CD4-positive, alpha-beta T cell treated with Interferon alpha-2 for 1 hour (primary cell): ENCODE measurements at places on chromosomes 5 and 9.

- no peak for DNase-seq
These were observed 74.2 kb upstream of the FBXL7 start for GRCh38 chr5:15425766-15426165.

DNA sequence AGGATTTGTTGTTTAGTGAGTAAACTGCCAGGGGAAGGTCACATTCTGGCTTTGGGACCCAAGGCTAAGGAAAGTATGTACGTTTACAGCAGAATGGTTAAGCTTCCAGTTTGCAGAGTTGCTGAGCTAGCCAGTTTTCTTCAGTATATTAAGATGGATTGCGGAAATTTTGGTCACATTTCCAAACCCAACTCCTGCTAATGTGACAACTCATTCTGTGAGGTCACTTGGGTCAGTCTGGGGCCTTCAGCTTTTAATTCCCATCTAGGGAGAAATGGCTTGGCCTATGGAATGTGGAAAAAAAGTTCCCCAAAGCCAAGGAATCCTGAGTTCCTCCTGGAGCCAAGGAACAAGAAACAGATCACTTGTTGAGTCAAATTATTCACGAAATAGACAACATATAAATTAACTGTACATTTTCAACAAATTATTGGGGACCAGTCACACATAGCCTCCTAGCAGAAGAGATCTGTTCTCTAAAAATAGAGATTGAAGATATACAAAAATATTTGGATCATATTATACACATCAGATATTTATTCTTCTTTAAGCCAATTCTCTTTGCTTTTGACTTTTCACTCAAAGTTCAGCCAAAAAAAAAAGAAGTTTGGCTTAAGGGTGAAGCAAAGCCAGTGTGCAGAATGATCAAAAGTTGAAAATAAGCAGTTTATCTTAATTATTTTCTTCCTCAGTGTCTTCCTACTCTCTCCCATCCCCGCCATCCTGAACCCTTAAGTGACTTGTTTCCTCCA, 8.8 kb downstream of the KCNV2 start:
- DNase-seq = no peak

DNA sequence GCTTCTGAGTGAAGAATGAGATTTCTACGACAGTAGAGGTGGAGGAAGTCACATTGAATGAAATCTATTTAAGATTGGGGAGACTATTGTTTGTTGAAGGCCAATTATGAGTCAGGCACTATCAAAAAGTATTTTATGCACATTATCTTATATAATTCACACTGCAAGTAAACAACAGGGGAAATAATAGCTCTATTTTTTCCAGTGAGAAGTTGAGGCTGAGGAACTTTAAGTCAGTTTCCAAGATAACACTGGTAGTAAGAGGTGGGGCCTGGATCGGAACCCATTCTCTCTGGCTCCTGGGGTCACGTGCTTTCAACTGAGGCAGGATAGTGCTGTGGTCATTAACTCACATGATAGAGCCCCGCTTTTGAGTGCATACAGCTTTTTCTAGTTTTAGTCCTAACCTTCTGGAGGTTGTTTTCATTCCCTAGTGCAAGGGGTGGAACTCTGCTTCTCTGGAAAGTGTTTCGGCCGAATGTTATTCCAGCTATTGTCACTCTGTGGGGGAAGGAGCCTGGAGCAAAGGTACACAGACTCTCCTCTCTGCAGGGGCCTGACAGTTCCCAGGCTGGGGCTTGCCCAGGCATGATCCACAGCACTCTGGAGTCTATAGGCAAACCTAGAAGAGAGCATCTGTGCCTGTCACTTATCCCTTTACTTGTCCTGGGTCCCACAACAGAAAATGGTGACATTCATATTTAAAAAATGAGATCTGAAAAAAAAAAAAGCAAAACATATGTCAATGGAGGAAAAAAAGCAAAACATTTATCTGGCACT, 352.4 kb upstream of the ACTBL2 start:
- no peak for DNase-seq

GRCh38 chr5:32027093-32027716, 146.9 kb downstream of the GOLPH3 start:
- DNase-seq = no peak

GRCh38 chr5:168931638-168932345, 352.6 kb upstream of the PANK3 start:
- DNase-seq = no peak

DNA sequence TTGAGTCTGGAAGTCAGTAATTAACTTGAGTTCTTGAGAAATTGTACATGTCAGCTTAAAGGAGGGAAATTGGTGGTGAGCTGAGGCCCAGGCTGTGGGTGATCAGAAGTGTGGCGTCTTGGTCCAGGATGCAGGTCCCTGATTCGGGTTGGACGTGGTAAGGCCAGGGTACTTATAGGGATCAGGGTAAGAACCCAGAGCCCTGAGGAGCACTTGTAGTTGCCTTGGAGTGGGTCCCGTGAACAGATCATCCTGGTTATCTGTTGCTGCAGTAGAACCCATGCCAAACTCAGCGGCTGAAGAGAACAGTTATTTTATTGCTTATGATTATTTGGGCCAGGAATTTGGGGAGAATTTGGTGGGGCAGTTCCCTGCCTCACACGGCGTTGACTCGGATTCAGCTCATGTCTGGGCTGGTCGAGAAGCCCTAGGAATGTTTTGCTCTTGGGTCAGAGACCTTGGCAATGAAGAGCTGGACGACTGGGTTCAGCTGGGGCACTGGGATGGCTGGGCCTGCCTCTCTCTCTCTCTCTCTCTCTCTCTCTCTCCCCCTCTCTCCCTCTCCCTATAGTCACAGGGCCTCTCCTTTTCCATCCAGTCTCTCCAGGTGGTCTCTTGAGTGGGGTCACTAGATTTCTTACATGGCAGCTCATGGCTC, 73.1 kb downstream of the PDZD2 start:
- DNase-seq = no peak

DNA sequence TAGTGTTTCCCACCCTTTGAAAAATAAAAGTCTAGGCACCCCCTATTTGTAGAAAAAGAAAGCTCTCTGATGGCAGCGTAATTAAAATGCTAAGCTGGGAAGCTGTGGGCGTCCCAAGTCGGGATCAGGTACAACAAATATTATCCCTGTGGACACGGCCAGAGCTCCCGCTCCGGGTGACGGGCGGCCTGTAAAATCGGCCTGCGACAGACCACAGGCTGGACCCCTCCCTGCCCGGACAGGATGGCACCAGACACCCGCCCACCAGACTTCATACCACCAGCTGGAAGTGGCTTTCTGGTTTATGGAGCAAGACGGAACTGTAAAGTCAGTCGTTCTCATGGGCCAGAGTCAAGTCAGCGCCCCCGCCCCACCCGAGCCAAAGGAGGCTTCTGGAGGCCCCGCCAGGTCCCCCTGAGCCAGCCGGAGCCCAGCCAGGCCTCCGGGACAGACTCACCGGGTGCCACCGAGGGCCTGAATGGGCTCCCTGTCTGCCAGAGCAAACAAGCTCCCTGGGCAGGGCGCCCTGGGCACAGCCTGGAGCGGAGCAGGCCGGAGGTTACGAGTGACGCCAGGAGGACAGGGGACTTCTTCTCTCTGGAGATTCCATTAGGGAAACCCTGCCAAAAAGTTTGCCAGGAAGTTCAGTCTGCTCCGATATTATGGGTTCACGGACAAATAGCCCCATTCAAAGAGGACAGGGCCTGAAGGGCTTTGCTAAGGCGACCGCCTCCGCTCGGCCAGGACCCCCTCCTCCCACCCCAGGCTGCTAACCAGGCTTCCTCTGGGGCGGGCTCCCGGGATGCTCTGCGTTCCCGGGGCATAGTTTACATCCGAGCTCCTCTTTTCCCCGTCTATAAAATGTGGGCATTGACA, 173.7 kb downstream of the ERCC6L2 start:
- no peak for DNase-seq

DNA sequence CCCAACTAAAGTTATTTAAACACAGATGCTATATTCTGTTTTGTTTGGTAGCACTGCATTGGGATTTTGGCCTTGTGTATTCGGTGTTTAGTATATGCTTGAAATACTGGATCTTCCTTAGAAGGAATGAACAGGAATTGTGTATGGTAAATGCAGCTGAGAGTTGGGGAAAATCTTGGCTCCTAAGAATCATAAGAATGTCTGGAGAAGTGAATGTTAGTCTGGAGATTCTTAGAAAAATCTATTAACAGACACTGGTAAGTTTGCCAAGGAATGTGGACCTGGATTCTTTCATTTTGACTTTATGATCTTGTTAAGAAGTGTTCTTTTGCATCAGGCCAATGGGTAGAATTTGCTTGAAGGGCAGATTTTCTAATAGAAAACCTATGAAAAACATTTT, 38.9 kb downstream of the SNX30 start:
- no peak for DNase-seq

GRCh38 chr5:166111021-166111420, 2180.4 kb upstream of the WWC1 start:
- no peak for DNase-seq

DNA sequence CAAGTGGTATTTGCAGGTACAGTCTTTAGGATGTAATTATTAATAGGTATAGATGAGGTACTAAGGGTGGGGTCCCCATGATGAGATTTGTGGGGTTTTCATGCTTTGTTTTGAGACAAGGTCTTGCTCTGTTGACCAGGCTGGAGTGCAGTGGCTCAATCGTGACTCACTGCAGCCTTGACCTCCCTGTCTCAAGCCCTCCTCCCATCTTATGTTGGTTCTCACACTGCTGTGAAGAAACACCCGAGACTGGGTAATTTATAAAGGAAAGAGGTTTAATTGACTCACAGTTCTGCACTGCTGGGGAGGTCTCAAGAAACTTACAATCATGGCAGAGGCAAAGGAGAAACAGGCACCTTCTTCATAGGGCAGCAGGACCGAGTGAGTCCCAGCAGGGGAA, 217.5 kb downstream of the CDK5RAP2 start:
- DNase-seq = no peak

GRCh38 chr9:37984672-37985611, 81.0 kb upstream of the SLC25A51 start:
- no peak for DNase-seq

DNA sequence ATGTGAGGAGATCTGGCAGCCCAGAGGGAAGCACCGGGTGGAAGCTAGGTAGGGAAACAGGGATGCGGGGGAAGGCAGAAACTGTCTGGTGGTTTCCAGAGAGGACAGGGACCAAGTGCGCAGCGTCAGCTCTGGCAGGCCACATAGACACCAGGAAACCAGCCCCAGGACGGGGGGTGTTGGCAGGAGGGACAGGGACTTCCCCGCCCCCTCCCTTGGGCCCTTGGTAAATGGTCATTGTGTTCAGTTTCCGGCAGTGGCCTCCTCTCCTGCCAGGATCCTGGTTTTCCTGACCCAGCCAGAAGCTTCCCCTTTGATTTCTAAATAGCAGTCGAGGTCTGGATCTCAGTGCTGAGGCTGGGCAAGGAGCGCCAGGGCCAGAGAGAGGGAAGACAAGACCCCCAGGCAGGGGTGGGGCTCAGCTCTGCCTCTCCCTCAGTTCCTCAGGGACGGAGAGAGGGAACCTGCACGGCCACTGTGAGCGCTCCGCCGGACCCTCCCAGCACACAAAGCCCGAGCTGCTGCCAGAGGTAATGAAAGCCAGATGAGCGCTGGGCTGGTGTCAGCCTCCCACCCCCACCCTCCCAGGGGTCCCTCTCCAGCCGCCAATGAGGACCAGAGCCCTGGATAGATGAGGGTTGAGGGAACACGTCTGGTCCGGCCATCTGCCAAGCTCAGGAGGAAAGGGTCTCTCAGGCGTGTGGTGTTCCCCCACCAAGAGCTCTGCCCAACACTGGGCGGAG, 1.8 kb downstream of the RALGDS start:
- no peak for DNase-seq

GRCh38 chr9:92463984-92464383, 18.3 kb downstream of the ASPN start:
- DNase-seq = no peak

- no peak for DNase-seq
These were observed 435.9 kb downstream of the BNC2 start for GRCh38 chr9:16434526-16434925.

GRCh38 chr5:1769752-1770442, 29.7 kb downstream of the MRPL36 start:
- DNase-seq = no peak

- no peak for DNase-seq
These were observed 131.0 kb upstream of the SPRY4 start for GRCh38 chr5:142455856-142456255.
